Activated CD4-positive, alpha-beta T cell treated with anti-CD3 and anti-CD28 coated beads, Interleukin-2, amount 10 ng/mL, durations not matched to agents 7 days and 5 days (primary cell): ENCODE measurements at places on chromosomes 4 and X. TPM values are rescaled to one million over a fixed set of nuclear protein-coding genes. Genes with fewer than 3 reads are reported as not detected.

- peaks cover 33% of the 10 kb centered on the region for H3K36me3 ChIP-seq
- H3K4me1 ChIP-seq: peaks cover 60% of the 10 kb centered on the region
- H3K27me3 ChIP-seq: no peaks in the 10 kb centered on the region
These were observed 556.6 kb upstream of the DIPK2B start for GRCh38 chrX:45757272-45757671.

GRCh38 chr4:139633661-139634060 is 32.0 kb upstream of the MGST2 start:
- H3K4me3 ChIP-seq: no peak overlapping the region
- DNase-seq: no peak
- no peak overlapping the region for H3K27ac ChIP-seq
- H3K4me1 ChIP-seq: no peaks in the 10 kb centered on the region

DNA sequence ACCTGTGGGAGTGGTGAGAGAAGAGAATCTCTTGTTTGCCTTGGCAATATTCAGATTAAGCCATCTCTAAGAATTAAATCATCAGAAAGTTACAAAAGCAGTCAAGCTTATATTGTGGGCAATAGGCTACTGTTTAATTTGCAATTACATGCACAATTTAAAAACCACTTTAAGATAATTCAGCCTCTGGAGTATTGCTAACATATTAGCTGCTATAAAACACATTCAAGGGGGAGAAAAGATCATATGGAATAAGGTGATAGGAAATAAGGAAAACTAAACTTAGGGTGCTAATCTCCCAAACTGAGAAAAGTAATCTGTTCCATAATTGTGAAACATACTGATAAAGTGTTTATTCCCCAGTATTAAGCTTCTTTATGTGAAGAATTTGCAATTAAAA is 103.9 kb downstream of the ARAP2 start:
- H3K36me3 ChIP-seq: peaks cover 32% of the 10 kb centered on the region
- H3K27ac ChIP-seq: no peak overlapping the region

- no peaks in the 10 kb centered on the region for H3K27me3 ChIP-seq
- DNase-seq: no peak
- H3K4me3 ChIP-seq: no peak overlapping the region
- no peaks in the 10 kb centered on the region for H3K36me3 ChIP-seq
- H3K27ac ChIP-seq: peak overlapping the region; percentile 85
These were observed 86.6 kb downstream of the NR3C2 start for GRCh38 chr4:148355442-148356123.

Gene PDCL2
- total RNA-seq: not detected
